ENCODE measurements at places on chromosomes 1 and 21.

GRCh38 chr1:168861421-168862004 is 132.5 kb upstream of the DPT start:
- DNase-seq: no peak

- no peak for DNase-seq
Measured at GRCh38 chr1:30700528-30701257, 22.7 kb downstream of the MATN1 start.

- DNase-seq: no peak
Measured at GRCh38 chr1:226920446-226920894, 19.6 kb upstream of the COQ8A start.

GRCh38 chr21:26177746-26178426 is 7.3 kb upstream of the APP start:
- DNase-seq: no peak

GRCh38 chr1:145936247-145936646 is 9.0 kb upstream of the RBM8A start:
- DNase-seq: no peak

- no peak for DNase-seq
Measured at GRCh38 chr1:231523816-231524215, 4.7 kb upstream of the TSNAX start.

DNA sequence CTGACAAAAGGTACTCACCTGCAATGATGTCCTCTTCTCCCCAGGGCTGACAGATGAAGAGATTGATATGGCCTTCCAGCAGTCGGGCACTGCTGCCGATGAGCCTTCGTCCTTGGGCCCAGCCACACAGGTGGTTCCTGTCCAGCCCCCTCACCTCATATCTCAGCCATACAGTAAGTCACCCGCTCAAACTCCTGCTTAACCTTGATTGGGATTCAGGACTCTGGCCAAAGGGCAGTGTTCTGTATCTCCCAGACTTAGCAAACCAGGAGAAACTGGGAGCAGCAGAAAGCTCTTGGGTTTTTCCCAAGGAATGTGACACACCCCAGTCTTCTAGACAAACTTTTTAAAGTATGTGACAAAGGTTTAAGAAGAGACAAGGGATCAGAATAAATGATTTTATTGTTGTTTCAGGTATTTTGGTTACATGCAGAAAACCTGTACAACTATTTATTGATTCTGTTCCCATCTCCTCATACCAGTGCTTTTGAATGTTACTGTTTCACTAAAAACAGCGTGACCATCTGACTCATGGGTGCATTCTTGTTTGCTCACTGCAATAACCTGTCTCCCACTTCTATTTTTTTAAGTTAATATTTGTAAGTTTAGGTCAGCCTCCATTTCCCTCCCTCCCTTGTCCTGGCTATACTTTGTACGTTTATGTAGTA is 124.6 kb downstream of the PEX14 start:
- no peak for DNase-seq

- DNase-seq: no peak
Measured at GRCh38 chr1:156652131-156652991, 10.4 kb downstream of the BCAN start.

DNA sequence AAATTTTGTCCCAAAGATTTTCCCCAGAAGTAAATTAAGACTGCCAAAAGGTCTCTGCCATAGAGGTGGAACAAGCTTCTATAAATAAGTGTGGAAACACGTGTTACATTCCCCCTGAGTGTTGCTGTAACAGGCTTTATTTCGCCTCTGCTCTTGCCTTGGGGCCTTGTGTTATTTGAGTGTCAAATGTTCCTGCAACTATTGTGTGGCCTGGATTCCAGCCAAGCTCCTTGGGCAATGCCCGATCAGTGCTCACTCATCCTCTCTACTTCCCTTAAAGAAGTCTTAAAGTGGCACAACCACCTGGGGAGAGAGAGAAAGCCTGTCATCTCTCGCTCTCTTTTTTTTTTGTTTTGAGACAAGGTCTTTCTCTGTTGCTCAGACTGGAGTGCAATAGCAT is 156.7 kb downstream of the NR5A2 start:
- DNase-seq: no peak

GRCh38 chr1:228226956-228227791 is 19.3 kb downstream of the OBSCN start:
- DNase-seq: peak; percentile 27

- no peak for DNase-seq
Measured at GRCh38 chr1:205535096-205535495, 30.6 kb downstream of the CDK18 start.

- DNase-seq: no peak
Measured at GRCh38 chr21:27567381-27567780, 600.5 kb upstream of the ADAMTS5 start.

GRCh38 chr1:63757334-63757733 is 16.5 kb upstream of the ROR1 start:
- no peak for DNase-seq

- no peak for DNase-seq
Measured at GRCh38 chr1:36888811-36889477, 145.4 kb downstream of the GRIK3 start.

DNA sequence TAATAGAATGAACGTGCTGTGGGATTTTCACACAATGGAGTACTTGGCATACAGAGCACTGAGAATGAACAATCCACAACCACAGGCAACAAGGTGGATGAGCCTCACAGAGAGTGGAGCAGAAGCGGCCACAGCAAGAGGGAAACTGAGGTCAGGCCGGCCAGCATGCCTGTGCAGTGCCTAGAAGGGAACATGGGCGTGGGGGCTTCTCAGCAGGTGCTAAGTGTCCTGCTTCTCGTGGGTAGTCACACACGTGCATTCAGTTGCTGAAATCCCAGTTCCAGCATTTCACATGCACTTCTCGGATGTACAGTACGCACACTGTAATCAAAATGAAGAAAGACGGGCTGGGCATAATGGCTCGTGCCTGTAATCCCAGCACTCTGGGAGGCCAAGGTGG is 33.1 kb downstream of the WDR4 start:
- DNase-seq: no peak

- DNase-seq: peak; percentile 34
Measured at GRCh38 chr1:235105051-235106043, 23.3 kb downstream of the TOMM20 start.

DNA sequence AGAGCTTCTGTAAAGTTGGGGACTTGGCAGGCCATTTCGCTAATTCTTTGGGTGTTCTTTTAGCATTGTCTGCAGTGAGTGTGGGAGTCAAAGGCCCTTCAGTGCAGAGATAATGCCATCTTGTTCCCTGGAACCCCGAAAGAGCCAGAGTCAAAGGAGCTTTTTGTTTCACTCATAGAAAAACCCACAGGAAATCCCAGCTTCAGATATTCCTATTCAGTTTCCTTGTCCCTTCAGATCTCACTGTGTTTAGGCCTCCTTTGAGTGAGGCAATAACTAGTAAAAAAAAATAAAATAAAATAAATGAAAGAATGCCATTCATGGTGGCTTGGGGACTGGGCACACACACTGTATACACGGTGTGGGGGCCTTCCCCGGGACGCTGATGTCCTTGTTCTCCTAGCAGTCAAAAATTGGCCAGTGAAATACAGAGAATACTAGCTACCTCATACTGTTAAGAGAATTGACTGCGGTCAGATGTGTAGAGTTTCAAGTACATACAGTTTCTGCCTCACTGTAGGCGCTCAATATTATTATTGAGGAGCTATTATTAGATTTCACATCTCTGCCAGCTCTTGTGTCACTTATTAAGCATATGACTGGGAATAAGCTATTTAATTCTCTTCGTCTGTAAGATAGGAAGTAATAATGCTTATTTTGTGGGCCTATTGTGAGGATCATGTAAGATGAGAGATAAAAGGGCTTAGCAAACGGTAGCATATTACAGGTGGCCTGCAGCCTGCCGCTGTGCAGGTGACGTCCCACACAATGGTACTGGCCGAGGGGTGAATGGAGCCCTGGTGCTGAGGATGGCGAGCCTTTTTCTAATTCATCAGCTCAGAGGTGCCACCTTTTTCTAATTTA is 16.7 kb downstream of the DISC1 start:
- no peak for DNase-seq

- no peak for DNase-seq
Measured at GRCh38 chr21:45873418-45873817, 108.2 kb upstream of the COL6A1 start.

DNA sequence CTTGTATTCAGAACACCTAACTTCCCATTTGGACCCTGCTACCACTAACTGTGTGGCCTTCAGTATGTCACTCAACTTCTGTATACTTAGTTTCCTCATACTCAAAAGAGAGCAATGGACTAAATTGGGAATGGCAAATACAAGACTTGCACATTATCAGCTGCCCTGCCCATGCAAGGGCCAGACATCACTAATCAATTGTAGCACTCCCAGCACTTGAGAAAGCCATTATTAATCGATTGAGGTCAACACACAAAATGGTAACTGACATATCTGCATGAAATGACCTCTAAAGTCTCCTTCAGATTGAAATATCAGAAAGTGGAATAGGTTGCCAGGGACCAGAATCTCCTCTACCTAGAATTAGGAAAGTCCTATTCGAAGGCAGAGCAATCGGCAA is 59.2 kb downstream of the MT1HL1 start:
- no peak for DNase-seq

DNA sequence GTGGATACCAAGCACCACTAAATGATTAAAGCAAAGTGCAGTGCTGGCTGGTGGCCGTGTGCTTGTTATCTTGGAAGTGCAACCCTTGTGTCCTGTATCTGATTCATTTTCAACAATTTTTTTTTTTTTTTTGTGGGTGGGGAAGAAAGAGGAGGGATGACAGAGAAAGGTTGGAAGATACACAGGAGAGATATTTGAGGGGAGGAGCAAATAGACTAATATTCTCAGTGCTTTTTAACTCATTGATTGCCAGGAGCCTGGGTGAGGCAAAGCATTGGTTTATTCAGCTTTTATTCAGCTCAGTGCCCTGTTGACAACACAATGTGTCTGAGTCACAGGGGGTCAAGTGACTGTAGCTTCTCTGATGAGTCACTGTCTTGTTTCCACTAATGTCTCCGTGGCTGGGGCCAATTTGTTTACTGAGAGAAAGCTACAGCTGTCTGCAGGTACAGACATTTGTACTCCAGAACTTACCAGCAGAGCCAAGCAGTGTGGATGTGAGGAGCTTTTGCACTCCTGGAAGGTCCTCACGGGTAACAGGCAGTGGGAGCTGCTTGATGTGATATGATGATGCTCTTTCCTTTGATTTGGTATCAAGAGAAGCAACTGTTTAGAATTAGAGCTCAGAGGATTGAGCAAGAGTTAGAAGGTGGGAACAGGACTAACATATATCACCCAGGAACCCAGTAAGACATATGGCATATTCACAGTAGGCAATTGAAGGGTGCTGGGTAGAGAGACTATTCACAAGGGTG is 23.6 kb upstream of the DNM3 start:
- DNase-seq: peak; percentile 89

GRCh38 chr1:76500116-76500515 is 367.2 kb upstream of the ST6GALNAC5 start:
- no peak for DNase-seq

- no peak for DNase-seq
Measured at GRCh38 chr1:116740296-116740695, 13.9 kb upstream of the CD2 start.

DNA sequence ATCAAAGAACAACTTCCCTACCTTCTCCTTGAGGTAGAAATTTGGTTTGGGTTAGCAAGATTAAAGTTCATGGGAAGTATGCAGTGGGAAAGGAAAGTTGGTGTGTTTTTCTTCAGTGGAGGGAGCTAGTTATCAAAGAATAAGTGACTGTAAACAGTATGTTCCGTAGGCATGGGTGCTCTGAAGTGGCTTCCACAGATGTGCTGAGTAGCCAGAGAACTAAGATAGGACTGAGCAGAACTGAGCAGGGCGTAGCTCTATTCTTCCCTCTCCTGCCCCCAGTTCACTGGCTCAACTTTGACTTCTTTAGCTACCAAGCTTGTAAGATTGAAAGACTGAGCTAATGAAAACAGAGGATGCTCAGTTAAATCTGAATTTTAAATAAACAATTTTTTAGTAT is 3.4 kb downstream of the ADCY10 start:
- no peak for DNase-seq

- DNase-seq: peak; percentile 49
Measured at GRCh38 chr1:2801535-2802291, at the start of gene TTC34. Gene TTC34 (minus strand): TSS chr1:2801693. CDS start chr1:2800827, 866 bp downstream.

GRCh38 chr1:72462186-72462905 is 180.0 kb upstream of the NEGR1 start:
- DNase-seq: no peak

DNA sequence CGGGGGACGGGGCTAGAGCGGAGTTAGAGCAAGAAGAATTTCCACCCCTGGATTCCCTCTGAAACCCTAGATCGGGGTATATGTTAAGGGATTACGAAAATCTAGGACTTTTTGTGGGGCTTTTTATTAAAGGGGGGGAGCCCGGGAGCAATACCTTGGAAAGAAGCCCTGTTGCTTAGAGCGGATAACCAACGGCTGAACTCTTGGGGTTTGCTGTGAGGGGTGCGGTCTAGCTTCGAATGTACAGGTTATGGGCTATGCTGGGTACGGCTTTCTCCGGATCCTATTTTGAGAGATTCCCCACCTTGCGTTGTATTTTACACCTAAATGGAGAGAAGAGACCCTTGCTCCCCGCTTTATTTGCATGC is 626 bp downstream of the DYRK3 start:
- peak; percentile 25 for DNase-seq

DNA sequence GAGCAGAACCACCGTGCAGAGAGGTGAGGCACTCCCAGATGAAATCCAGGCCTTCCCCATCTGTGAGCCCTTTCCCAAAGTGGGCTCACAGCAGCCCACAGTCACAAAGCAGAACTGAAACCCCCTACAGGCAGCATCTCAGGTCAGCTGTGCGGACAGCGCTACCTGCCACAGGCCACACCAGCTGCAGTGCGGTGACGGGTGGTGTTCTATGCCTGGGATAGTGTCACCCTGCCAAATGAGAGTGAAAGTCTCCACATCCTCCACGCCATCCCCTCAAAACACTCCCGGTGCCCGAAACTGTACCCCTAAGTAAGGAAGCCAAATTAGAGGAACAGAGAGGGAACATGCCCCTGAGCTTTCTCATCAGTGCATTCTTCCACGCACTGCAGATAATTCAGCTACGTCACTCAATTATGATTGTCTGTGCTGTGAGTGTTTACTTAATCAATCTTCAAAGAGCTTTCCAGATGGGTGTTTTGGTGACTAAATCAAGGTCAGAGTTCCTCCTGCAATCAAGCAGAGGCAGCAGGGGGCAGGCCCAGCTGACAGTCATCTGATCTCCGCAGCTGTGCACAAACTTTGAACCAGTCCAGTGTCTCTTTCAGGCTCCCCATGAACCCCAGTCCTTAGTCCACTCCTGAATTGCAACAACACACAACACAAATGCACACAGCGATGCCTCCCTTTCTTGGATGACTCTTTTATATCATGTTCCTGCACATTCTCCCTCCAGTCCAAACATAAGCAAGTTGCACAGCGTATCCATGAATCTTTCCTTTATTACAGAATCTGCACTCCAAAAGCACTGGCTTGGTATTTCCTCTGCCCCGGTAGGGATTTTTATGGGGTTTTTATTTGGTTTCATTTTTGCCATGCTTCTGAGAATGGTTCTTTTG is 150.0 kb downstream of the TOMM20 start:
- peak; percentile 97 for DNase-seq

GRCh38 chr1:26351590-26352337 is 2.2 kb downstream of the CRYBG2 start:
- peak; percentile 96 for DNase-seq

GRCh38 chr1:110846861-110847260 is 26.1 kb upstream of the CD53 start:
- no peak for DNase-seq

All from SW480 (cell line).